Hematopoietic multipotent progenitor cell (in vitro differentiated cells): ENCODE measurements at places on chromosomes 16 and 17. TPM values are rescaled to one million over a fixed set of nuclear protein-coding genes. Genes with fewer than 3 reads are reported as not detected.

RPL38 gene
- 426 TPM for total RNA-seq

TAC4 gene
- not detected for total RNA-seq

GRCh38 chr16:27531186-27531585 lies 18.5 kb downstream of the GTF3C1 start:
- peak; percentile 43 for DNase-seq

- no peak for DNase-seq
Measured at GRCh38 chr16:5463820-5464219, 366.2 kb upstream of the EEF2KMT start.

- no peak for DNase-seq
Measured at GRCh38 chr16:19098173-19098572, 15.6 kb upstream of the ITPRIPL2 start.

DNA sequence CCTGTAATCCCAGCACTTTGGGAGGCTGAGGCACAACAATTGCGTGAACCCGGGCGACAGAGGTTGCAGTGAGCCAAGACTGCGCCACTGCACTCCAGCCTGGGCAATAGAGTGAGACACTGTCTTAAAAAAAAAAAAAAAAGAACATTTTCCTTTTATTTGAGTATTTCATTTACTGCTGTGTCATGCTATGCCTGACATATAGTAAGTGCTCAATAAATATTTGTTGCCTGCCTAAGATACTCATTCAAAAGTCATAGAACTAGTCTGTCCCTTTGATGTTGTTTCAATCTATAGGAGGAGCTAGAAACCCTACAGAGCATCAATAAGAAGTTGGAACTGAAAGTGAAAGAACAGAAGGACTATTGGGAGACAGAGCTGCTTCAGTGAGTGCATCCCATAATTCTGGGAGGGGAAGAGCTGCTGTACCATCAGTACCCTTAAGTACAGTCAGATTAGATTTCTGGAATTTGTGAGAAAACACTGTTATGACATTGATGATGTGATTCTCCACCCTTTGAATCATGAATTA lies 20.0 kb downstream of the CALCOCO2 start:
- DNase-seq = no peak
